ENCODE measurements at places on chromosomes 5 and 9. TPM values are rescaled to one million over a fixed set of nuclear protein-coding genes. Genes with fewer than 3 reads are reported as not detected.

The FBXO4 gene
- total RNA-seq, result 13.1 TPM

The TTC16 gene
- total RNA-seq, result 0.37 TPM

The SLC6A19 gene
- not detected for total RNA-seq

The PCDHA9 gene
- not detected for total RNA-seq

The CDH18 gene
- total RNA-seq, result not detected

The SLC6A7 gene
- total RNA-seq, result not detected

The NMRK1 gene
- total RNA-seq, result 11.1 TPM

The CDC20B gene
- 0.11 TPM for total RNA-seq

The PCDHA12 gene
- total RNA-seq, result not detected

The NIPBL gene
- total RNA-seq, result 56.0 TPM

The CDC25C gene
- total RNA-seq, result 1.2 TPM

The NUTM2G gene
- total RNA-seq, result not detected

The SOX30 gene
- total RNA-seq, result not detected

The PCDHB7 gene
- not detected for total RNA-seq

The SLC6A18 gene
- total RNA-seq, result not detected

The BTNL8 gene
- not detected for total RNA-seq

The TMC1 gene
- not detected for total RNA-seq

The MYMK gene
- not detected for total RNA-seq

The FAM81B gene
- total RNA-seq, result not detected

All from activated T-cell treated with anti-CD3 and anti-CD28 coated beads, Interleukin-2, amount 50 U/mL, for 4 hours (primary cell).